ENCODE measurements at places on chromosomes 7 and 10.

- DNase-seq: no peak
These were observed 128.2 kb downstream of the FGFR2 start for GRCh38 chr10:121469797-121470606.

- DNase-seq: no peak
These were observed 27.4 kb downstream of the EPDR1 start for GRCh38 chr7:37947941-37948210.

DNA sequence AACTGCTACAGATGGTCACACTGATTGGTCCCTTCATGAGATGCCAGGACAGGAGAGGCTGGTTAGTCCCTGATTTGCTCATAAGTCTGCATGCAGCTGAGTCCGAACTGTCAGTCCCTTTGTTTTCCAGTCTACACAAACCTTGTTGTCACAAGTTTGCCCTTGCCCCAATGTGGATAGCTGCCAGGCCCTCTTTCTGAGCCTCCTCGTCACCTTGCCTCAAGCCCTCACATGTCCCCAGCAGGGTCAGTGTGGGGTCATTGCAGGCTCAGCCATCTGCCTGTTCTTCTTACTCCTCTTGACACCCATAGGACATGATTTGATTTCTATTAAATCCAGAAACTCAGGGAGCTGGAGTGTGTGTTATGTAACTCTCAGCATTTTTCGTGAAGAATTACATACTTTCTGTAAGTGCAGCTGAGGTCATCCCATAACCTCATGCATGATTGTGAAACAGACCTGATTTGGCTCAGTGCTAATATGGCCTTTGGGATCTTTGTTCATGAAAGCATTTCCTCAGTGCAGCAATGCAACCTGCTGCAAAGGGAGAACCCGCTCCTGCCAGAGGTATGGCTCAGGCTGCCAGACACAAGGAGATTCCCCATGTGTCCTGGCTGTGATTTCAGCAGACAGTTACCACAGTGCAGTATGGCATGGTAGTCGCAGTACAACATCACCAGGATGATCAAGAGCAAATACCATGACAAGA, 70.0 kb upstream of the ZMIZ2 start:
- DNase-seq: no peak

GRCh38 chr7:30080818-30081217, 52.6 kb downstream of the PLEKHA8 start:
- DNase-seq: peak; percentile 49

GRCh38 chr10:43407576-43408330, 1.2 kb downstream of the HNRNPF start:
- no peak for DNase-seq

DNA sequence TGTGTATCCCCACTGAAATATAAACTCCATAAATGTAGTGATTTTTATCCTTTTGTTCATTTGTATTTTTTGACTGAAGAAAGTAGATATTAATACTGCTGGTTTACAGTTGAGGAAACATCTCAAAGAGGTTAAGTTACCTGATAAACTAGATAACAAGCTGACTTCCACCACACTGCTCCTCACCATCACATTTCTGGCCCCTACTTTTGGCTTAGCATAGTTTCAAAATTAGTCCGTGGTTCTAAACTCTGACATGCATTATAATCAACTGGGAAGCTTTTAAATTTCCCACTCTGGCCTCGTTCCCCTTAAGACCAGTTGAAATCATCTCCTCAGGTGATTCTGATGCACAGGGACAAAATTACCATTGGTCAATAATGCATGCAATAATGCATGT, 43.5 kb downstream of the ANKIB1 start:
- no peak for DNase-seq

GRCh38 chr10:3025026-3025683, 42.2 kb upstream of the PFKP start:
- DNase-seq: no peak

GRCh38 chr10:95729323-95730055, 26.5 kb upstream of the ENTPD1 start:
- DNase-seq: no peak

DNA sequence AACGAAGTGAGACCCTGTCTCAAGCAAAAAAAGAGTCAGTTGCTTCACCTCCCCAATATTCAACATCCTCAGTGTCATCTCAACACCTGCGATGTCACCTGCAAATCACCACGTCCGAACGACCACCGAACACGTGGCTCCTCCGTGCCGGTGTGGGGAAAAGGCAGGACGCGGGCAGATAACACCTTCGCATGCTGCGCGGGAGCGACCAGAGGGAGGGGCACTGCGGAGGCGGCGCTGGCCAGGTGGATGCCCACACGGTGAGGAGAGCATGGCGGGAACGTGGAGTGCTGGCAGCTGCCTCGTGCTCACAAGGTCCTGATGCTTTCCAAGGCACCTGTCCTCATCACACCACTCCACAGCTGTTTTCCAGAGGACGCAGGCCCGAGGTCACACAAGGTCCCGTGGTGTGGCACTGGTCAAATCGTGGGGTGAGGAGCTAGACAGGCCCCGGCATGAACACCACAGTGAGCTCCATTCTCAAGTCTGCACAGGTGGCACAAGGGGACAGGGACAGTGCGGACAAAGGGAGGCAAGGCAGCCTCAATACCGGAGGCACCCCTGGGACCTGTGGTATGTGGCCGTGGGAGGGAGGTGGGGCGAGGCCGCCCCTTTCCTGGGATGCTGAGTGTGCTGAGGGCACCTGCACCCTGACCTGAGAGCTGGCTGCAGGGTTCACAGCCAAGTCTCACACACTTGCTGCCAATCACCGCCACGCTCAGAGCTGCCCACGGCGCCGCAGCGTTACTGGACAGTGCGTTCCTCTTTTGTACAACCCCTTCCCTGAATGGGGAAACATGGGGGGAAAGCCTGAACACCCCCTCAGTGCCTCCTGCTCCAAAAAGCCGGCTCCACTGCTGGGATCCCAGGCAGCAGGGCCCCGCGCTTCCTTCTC, 13.0 kb downstream of the TUBGCP2 start:
- DNase-seq: no peak

- no peak for DNase-seq
These were observed 2.9 kb downstream of the INPP5A start for GRCh38 chr10:132540456-132540855.

DNA sequence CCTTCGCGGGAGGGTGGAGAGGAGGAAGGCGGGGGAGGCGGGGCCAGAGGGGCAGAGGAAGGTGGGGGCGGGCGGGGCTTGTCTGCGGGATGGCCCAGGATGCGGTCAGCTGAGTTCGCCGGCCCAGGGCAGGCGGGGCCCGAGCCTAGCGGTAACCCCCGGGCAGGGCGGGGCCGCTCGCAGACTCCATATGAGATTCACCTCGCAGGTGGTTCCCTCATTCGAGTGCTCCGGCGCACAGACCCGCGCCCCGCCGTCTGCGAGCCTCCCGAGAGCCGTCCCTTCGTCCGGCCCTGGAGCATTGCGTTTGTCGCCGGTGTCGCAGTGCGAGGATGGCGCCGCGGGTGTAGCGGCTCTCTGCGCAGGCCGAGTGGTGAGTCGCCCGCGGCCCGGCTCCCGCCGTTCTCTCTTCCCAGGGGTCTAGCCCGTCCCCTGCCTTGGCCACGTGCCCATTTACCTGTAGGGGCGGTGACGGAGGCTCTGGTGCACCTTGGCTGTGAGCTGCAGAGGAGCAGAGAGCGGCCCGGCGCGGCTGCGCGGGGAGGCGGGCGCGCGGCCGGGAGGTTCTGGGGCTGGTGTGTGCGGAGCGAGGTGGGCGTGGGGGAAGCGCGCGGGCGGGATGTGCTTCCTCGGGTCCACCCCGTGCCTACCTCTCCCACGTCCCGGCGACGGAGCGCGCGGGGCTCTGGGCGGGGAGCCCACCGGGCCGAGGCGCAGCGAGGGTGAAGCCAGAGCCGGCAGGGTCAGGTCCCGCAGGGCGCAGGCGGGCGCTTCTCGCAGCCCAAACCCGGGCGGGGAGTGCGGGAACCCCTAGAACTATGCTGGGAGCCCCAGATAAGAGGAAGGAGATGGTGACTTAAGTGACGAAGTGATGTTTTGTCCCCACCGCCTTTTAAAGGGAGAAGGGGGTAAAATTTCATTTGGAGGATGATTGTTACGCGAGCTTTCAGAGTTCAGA, at the start of gene UPP1:
Gene UPP1 (plus strand): TSS at position 220 of the 958 bp plus-strand sequence. CDS start 5,519 bp downstream, outside the sequence.
- DNase-seq: peak; percentile 92

GRCh38 chr7:12728192-12728538, 40.7 kb downstream of the ARL4A start:
- DNase-seq: no peak

DNA sequence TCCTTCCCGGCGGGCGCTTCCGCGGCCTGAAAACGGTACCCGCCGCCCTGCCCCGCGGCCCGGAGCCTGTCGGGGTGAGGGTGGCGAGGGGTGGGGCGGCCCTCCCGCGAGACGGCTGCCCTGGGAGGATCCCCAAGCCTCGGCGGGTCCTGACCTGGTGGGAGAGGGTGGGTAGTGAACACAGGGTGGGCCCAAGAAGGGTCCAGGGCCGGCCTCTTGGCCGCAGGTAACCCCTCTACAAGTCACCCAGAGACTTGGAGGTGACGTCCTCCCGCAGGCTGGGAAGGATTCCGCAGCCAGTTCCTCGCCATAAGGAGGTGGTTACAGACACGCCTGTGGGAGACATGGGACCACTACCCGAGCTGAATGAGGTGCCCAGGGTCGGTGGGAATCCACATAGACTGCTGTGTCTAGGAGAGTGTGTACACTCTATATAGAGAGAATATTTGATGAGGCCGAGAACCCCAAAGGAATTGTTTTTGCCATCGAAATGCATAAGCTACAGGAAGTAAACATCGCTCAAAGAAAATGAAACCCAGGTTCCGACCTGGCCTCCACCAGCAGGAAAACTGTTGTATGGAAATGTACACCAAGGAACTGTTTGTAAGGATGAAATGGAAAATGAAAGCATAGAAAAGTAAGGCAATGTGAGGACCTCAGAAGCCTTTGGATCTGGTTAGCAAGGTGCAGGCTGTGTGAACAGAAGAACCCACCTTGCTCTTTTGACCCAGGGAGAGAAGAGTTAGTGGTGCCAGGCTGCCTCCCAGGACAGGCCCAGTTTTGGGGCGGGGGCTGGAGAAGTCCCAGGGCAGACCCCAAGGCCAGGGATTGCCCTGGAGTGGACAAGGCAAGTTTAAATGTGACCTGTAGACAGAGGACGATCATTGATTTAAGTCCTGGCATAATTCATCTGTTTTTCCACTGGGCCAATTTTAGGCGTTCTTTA, 659 bp downstream of the OPTN start:
- no peak for DNase-seq

GRCh38 chr10:117272195-117273076, 31.5 kb downstream of the SLC18A2 start:
- DNase-seq: no peak

GRCh38 chr10:127157089-127157488, 39.3 kb downstream of the INSYN2A start:
- no peak for DNase-seq

DNA sequence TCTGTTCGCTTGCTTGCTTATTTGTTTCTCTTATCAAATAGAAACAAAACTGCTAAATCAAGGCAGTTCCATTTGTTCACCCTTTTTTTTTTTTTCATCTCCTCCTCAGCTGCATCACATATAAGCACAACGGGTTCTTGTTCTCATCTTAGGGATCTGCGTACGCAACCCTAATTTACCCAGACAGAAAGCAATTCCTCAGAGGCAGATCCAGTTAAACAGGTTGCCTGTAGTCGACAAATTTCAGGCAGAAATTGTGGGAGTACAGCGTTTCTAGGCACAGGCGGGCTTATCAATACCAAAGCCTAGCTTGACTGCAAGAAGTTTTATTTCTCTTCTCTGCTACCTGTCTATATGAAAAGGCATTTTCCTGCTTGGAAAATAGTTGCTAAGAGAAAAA, 565.4 kb downstream of the NXPH1 start:
- DNase-seq: no peak

- no peak for DNase-seq
These were observed 319.1 kb upstream of the NFE2L3 start for GRCh38 chr7:25832929-25833328.

DNA sequence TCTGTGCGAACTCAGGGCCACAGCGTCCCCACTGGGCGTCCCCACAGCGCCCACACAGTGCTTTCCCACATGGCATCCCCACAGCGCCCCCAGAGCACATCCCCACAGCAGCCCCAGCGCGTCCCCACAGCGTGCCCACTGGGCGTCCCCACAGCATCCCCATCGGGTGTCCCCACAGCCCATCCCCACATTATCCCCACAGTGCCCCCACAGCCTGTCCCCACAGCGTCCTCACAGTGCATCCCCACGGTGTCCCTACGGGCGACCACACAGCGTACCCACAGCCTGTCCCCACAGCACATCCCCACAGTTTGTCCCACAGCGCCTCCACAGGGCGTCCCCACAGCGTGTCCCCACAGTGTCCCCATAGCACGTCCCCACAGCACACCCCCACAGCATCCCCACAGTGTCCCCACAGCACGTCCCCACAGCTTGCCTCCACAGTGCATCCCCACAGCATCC, 131.6 kb downstream of the ACTR3B start:
- no peak for DNase-seq

- DNase-seq: no peak
These were observed 535.2 kb downstream of the PHTF2 start for GRCh38 chr7:78333530-78334425.

GRCh38 chr10:133006202-133006601, 63.8 kb upstream of the CFAP46 start:
- DNase-seq: no peak

DNA sequence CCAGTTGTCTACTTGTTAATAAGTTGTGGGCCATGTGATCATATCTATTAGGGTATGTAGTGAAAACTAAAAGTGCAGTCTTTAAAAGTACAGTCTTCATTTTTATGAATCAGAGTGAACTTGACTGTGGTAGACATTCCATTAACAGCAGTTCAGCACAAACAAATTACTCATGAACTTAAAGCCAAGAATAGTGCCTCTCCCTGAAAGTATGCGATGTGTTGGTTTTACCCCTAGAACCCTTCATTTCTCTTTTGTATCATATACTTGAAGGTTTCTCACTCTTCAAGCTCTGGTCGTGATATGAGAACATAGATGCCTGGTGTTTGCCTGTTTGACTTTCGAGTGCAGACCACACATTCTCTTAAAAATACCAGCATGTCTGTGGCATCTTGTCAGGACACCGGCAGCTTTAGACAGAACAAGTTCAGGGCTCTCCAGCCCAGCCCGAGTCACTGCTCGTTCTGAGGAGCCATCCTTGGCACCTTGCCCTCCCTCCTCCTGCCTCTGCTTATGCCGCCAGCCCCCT, 159.3 kb downstream of the LCOR start:
- no peak for DNase-seq
